Stimulated activated naive CD4-positive, alpha-beta T cell (primary cell): ENCODE measurements at places on chromosomes 4 and X.
A peak's percentile ranks its signal among the peaks of the same experiment; 100 is the strongest.

DNA sequence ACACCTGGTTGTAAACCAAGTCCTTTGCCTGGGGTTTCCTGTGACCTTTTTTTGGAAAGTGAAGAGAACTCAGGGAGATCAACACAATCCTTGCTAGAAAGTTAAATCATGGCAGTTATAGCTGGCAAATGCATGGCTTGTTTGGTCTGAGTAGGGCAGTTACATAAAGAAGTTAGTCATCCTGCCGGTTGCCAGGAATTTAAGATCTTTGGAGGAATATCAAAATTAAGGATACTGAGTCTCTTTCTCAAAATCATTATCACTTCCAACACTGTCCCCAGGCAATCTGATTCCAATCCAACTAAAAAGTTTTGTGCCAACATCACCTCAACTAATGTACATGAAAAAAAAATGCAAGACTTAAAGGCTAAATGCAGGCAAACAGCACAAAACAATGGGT, 40.3 kb downstream of the C4orf54 start:
- DNase-seq: no peak

GRCh38 chr4:103645991-103646390, 73.8 kb downstream of the TACR3 start:
- DNase-seq: no peak

DNA sequence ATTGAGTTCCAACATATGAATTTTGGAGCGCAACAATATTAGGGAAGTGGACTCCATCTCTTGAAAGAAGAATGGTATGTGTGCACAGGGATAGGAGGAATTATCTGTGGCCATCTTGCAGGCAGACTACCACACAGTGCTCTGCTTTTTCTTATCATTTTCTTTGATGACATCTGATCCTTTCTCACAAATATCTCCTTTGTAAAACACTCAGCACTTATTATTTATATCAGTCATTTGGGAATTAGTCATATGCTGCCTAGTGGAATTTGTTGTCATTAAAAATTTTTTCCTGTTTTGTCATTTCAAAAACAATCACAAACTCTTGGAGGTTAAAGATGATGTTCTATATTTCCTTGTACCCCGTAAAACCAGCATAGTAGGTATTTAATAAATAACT, 444.3 kb upstream of the ATOH1 start:
- no peak for DNase-seq

GRCh38 chr4:139534287-139534950, 21.6 kb downstream of the SETD7 start:
- DNase-seq: no peak

GRCh38 chr4:142351958-142352357, 494.1 kb downstream of the INPP4B start:
- no peak for DNase-seq

- no peak for DNase-seq
These were observed 1608.8 kb upstream of the PCDH10 start for GRCh38 chr4:131540256-131540655.

GRCh38 chrX:23451266-23451665, 116.6 kb downstream of the PTCHD1 start:
- no peak for DNase-seq

GRCh38 chr4:17230727-17231126, 281.2 kb downstream of the QDPR start:
- DNase-seq: no peak

- no peak for DNase-seq
These were observed 19.9 kb upstream of the KLHL8 start for GRCh38 chr4:87240341-87240740.

GRCh38 chr4:20386906-20387305, 135.2 kb downstream of the SLIT2 start:
- no peak for DNase-seq

GRCh38 chr4:41120297-41121217, 93.8 kb downstream of the APBB2 start:
- no peak for DNase-seq

DNA sequence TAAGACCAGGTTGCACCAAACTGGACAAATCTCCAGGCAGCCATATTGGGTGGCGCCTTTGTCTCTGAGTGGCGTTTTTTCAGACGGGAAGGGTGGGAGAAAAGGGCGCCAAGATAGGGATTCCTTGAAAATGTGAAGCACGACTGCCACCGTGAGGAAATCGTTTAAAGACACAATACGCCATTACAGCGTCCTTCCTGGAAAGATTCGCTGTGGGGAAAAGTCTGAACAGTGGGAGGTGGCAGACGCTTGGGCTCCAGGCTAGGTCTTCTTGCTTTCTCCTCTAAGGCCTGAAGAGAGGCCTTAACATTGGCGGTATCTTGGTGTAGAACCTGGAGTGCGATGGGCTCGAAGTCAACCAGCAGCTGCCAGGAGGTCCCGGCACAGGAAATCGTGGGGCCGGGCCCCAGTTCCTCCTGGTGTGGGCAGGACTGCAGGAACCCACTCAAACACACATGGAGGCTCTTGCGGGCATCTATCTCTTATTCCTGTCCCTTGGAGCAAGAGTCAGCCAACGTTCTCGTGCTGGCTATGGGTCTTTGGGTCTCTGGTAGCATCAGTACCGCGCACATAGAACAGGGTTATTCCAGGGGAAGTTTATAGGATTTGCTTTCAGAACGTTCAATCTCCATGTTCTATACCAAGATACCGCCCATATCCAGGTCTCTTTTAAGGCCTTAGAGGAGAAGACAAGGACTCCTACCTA, 208.8 kb downstream of the OR13H1 start:
- peak; percentile 85 for DNase-seq

GRCh38 chr4:23458054-23458453, 431.8 kb downstream of the PPARGC1A start:
- DNase-seq: no peak

- no peak for DNase-seq
These were observed 56.3 kb downstream of the ZAR1 start for GRCh38 chr4:48546336-48546735.

GRCh38 chr4:127868196-127868595, 12.5 kb upstream of the PLK4 start:
- DNase-seq: no peak

DNA sequence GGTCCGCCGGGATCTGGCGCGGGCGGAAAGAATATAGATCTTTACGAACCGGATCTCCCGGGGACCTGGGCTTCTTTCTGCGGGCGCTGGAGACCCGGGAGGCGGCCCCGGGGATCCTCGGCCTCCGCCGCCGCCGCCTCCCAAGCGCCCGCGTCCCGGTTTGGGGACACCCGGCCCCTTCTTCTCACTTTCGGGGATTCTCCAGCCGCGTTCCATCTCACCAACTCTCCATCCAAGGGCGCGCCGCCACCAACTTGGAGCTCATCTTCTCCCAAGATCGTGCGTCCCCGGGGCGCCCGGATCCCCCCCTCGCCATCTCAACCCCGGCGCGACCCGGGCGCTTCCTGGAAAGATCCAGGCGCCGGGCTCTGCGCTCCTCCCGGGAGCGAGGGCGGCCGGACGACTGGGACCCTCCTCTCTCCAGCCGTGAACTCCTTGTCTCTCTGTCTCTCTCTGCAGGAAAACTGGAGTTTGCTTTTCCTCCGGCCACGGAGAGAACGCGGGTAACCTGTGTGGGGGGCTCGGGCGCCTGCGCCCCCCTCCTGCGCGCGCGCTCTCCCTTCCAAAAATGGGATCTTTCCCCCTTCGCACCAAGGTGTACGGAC, 482 bp upstream of the SHOX start:
- no peak for DNase-seq

- DNase-seq: no peak
These were observed 13.5 kb downstream of the PRKX start for GRCh38 chrX:3699821-3700381.

DNA sequence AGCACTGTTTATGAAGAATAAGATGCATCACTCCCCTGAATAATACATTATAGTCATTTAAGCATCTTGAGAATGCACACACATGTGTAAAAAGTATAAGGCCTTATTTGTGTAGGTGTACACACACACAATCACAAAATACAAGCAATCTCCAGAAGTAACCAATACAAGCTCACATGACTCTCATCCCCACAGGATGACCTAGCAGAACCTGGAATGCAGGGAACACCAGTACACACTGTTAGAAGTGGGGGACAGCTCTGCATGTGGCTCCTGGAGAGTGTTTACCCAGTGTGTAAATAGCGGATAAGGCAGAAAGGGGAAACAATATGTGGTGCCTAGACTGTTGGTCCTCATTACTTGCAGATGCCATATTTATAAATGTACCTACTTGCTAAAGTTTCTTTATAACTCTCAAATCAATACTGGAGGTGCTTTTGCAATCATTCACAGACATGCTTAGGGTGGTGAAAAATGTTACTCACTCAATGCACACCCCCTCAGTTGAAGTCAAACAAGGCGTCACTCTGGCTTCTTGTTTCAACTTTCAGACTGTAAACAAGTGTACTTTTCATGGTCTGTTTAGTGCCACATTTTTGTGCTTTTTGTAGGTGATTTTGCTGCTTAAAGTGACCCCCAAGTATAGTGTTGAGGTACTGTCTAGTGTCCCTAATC, 73.1 kb downstream of the MAGEB17 start:
- DNase-seq: no peak

GRCh38 chrX:11757719-11758399, at the start of gene MSL3:
Gene MSL3 (plus strand): TSS chrX:11758237. CDS start chrX:11758264, 27 bp downstream.
- DNase-seq: no peak

GRCh38 chr4:77209936-77210335, 52.9 kb downstream of the CCNG2 start:
- DNase-seq: no peak

DNA sequence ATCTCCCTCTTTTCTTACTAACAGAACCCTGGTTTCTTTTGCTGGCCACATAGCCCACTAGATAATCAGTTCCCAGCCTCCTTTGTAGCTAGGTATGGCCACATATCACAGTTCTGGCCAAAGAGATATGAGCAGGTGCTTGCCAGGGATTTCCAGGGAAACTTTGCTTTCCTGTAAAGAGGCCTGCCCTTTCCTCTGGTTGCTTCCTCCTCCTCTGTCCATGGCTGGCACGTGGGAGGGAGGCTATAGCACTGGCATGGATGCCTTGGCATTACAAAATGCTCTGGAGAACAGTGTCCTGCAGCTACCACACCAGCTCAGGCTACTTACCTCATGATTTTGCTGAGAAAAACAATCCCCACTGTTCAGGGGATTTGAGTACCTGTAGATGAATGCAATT, 27.5 kb downstream of the RAB33B start:
- no peak for DNase-seq

DNA sequence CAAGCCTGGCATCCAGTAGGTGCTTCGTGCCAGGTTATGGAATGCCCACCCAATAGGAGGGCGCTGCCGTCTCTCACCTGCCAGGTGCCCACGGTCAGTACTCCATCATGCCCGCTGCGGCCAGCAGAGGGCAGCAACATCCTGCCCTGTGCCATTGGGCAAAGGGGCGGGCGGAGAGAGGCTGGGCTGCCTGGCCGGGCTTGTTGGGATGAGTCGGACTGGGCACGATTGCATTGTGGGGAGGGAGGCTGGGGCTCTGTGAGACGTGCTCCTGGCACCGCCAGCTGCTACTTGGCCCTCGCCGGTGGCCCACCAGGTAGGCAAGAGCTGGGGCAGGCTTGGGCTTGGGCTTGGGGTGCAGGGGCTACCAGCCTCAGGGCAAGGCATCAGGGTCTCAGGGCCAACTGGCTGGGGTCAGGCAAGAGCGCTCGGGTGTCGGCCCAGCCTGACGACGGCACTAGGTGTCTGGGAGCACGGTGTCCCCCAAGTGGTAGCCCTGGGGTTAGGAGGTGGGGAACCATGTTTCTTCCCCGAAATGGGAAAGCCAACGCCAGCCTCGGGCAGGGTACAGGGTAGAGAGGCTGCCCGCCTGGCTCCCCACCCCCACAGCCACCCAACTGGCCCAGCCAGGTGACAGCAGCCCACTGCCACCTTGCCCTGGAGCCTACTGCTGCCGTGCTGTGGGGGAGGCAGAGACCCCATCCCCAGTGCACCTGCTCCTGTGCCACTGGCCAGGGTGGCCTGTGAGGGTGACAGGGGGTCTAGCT, at the start of gene PLXNB3:
TSS of gene PLXNB3 (plus strand) at position 261 of the 767 bp plus-strand sequence. CDS start 1,287 bp downstream, outside the sequence.
- peak; percentile 52 for DNase-seq

DNA sequence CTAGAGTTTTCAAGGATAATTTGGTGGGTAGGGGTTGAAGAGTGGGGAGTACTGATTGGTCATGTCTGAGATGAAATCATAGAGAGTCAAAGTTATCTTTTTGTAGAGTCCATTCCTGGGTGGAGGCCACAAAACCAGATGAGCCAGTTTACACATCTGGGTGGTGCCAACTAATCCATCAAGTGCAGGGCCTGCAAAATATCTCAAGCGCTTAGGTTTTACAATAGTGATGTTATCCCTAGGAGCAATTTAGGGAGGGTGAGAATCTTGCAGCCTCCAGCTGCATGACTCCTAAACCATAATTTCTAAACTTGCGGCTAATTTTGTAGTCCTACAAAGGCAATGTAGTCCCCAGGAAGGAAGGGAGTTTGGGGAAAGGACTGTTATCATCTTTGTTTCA, 988.3 kb upstream of the LCORL start:
- no peak for DNase-seq

DNA sequence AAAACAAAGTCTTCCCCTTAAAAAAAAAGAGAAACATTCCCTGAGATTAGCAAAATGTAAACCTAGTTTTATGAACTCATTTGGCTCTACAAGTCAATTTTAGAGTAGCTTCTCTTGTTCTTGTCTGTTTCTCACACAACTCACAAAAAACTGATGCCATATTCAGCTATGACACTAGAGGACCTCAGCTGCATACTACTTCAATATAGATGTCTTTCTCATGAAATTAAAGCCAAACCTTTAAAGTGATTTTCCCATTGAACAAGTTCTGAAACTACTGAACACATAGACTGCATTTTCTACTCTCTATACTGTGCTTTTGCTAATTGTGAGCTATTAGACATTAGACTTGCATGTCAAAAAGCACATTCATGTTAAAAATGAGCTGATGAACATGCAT, 49.8 kb downstream of the TBCK start:
- DNase-seq: no peak

GRCh38 chrX:63784346-63784901, 590 bp downstream of the ARHGEF9 start:
- DNase-seq: no peak

- no peak for DNase-seq
These were observed 122.2 kb downstream of the NHS start for GRCh38 chrX:17497193-17497592.

GRCh38 chr4:180909279-180909678, 1333.9 kb upstream of the TENM3 start:
- DNase-seq: no peak

GRCh38 chrX:55480390-55481062, 9.1 kb downstream of the USP51 start:
- DNase-seq: no peak
